Skin of body (tissue), 3 donors: ENCODE measurements at places on chromosomes 6 and 20.

- no peak for DNase-seq
Observed at GRCh38 chr6:157999168-158000051, 17.7 kb downstream of the SYNJ2 start.

GRCh38 chr6:108944707-108945680 lies 96.8 kb downstream of the ARMC2 start:
- DNase-seq, result peak; percentile 95

DNA sequence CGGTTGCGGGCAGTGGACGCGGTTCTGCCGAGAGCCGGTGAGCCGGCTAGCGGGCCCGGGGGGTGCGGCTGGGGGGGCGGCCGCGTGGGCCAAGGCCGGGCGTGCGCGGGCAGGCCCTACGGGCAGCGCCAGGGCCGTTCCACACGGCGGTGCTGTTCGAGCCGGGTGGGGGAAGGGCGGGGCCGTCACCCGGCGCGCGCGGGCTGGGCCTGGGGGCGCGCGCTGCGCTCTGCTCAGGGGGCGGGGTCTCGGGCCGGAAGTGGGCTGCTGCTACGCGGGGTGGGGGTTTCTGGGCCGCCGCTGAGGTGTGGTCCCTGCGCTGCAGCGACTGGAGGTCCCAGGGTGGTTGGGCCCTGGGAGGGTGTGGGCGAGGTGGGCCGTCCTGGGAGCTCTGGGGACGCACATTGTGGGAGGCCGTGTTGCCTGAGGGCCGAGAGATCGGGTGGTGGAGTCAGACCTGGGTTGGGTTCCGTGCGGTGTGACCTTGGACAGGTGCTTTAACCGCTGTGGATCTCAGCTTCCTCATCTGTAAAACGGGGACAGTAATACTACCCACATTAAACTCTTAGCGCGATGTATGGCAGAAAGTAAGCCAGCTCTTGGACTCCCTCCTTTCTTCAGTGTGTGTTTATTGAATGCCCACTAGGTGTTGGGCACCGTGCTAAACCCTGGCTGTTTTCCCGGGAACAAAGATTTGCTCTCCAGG lies 391 bp downstream of the MAPRE1 start:
- DNase-seq, result no peak

GRCh38 chr6:151052021-151052646 lies 186.6 kb downstream of the MTHFD1L start:
- no peak for DNase-seq

GRCh38 chr6:2971420-2972218 lies at the start of gene SERPINB6:
TSS of gene SERPINB6 (minus strand) at chr6:2971567. CDS start at chr6:2959332, 12,235 bp downstream.
- peak; percentile 31 for DNase-seq

GRCh38 chr6:89364586-89364985 lies 12.1 kb upstream of the UBE2J1 start:
- DNase-seq, result no peak

DNA sequence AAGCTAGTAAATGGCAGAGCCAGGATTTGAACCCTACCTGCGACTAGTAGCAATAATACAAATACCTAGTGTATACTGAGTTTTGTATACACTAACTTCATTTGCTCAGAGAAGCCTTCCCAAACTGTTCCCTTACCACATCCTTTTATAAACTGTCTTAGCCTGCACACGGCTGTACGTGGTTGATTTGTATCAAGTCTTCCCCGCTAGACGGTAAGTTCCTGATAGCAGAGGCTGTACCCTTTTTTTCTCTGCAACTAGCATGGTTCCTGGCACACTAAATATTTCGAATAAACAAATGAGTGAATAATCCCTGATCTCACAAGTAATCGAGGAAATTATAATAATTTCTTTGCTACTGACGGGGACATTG lies 636 bp downstream of the RTF2 start:
- DNase-seq, result no peak

- DNase-seq, result no peak
Observed at GRCh38 chr6:145080651-145081050, 654.7 kb downstream of the EPM2A start.

- DNase-seq, result peak; percentile 66
Observed at GRCh38 chr6:56637640-56638039, 5.0 kb downstream of the DST start.

DNA sequence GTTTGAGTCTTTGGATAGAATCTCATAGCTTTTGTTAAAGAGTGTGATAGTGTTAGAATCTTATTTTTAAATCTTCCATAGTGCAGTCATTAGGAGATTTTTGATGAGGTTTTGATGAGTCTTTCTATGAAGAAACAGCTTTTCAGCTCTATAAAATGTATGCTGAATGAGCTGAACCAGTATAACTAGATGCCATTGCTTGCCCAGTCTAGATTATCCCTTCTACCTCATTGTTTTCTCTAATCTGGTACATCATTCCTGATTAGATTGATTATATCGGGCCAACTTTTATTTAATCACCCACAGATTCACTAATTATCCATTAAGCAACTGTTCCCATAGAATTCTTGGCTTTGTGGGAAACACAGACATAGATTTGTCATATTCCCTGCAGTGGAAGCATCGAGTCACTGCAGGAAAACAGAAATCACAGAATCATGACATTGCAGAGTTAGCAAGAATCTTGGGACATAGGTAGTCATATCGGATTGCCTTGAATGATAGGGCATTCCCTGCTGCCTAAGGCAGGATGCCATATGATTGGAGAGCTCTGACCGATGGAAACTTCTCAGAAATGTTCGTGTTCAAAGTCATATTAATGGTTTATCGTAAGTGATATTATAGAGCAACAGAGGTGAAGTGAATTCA lies 882.7 kb upstream of the FLRT3 start:
- DNase-seq, result no peak

- DNase-seq, result no peak
Observed at GRCh38 chr20:2109425-2110210, 8.0 kb downstream of the STK35 start.

DNA sequence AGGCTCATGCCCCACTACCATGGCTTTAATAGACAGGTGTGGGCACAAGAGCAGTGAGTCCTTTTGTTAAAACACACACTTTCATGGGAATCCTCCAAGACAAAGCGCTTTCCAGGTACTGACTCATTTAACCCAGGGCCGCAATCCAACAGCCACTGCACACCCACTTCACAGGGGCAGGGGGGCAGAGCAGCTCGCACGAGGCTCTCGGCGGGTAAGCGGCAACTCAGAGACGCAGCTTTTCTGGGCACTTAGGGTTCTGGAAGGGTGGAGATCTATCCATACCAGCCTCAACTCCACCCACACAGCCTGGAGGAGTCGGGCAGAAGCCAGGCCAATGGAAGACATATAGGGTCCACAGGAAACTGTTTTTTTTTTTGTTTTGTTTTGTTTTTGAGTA lies 28.6 kb downstream of the PSMG4 start:
- no peak for DNase-seq

DNA sequence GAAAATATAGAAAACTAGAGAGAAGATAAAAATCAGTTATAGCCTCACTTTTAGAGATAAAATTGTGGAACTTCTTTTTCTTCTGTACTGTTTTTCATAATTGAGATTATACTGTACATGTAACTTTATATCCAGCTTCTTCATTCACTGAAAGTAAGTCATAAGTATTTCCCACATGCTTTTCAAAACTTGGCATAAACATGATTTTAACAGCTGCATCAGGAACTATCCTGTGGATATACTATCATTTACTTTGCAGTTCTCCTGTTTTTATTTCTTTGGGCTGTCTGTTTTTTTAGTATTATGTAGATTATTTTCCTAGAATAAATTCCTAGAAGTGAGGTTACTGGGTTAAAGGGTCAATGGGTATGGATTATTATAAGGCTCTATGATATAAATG lies 14.8 kb downstream of the DSTN start:
- DNase-seq, result no peak

- DNase-seq, result no peak
Observed at GRCh38 chr20:48166082-48166835, 381.0 kb upstream of the SULF2 start.

DNA sequence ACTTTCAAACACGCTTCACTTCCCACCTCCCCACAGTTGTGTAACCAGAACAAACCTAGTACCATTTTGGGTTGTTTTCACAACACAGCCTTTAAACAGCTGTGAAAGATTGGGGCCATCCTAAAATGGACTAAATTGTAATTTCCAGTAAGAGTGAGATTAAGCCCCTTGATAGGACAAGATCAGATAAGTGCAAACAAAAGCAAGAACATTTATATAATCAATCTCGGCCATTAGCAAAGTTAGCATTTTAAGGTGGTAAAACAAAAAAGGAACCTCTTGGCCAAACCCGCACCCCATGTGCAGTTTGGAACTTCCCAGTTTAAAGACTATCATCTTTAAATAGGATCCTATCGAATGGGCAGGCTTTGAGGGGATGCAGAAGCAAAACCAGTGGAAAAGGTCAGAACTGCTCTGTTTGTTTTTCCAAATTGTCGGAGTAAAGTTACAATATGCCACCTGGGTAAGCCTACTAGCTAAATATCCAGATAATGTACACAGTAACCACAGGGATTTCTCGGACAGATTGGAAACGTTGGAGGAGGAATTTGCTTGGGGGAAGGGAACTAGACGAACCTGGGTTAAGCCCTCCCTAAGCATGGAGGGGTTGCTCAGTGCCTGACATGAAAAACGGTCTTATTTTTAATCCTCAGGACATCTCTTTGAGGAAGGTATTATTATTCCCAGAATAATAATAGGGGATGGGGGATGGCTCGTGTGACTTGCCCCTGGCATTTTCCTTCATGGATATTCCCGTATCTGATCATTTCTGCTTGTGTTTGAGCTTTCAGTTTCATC lies 159.8 kb upstream of the SALL4 start:
- no peak for DNase-seq

- no peak for DNase-seq
Observed at GRCh38 chr6:23498013-23498412, 628.0 kb upstream of the NRSN1 start.

DNA sequence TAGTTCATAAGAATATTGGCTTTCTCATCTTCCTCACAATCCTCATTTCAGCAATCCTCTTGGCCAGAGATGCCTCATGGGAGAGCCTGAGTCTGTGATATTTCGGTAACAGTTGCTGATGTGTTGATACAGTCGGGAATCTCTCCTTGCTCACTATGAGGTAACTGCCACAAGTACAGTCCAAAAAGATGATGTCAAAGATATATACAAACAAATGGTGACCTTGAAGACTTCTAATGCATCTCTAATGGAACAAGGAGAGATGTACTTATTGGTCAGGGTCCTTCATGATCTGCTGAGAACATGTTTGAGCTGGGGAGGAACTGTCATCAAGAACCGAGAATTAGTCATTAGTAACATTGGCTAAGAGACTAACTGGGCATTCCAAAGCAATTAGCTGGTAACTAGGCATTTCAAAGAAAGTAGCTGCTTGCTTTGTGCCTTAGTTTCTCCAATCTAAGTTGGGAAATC lies 56.1 kb downstream of the FILIP1 start:
- peak; percentile 80 for DNase-seq

DNA sequence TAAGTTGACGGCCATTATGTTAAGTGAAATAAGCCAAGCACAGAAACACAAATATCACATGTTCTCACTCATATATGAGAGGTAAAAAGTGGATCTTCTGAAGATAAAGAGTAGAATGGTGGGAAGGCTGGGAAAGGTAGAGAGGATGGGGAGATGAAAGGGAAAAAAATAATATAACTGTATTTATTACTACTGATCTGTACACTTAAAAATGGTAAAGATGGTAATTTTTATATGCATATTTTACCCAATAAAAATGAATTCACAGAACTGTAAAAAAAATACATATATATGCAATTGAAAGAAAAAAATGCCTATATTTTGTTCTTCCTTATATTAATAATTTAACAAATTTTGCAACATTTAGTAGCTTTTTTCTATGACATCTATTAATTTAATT lies 694.4 kb upstream of the MARCKS start:
- DNase-seq, result no peak

DNA sequence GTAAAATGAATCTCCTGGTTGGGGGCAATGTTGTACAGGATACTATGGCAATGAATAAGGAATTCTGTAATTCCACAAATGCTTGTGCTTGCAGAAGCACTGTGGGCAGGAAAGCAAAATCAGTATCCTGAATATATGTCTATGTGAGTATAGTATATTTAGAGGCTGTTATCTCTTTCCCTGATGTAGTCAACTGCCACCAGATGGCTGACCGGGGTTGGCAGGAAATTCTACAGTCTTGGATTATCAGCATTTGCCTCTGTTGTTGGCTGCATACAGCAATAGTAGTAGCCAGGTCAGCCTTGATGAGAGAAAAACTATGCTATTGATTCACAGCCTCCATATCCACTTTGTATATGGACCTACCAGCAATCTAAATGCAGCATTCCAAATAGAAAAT lies 425.1 kb upstream of the JAG1 start:
- DNase-seq, result no peak

GRCh38 chr20:1263853-1264252 lies 2.2 kb upstream of the SNPH start:
- DNase-seq, result peak; percentile 29

DNA sequence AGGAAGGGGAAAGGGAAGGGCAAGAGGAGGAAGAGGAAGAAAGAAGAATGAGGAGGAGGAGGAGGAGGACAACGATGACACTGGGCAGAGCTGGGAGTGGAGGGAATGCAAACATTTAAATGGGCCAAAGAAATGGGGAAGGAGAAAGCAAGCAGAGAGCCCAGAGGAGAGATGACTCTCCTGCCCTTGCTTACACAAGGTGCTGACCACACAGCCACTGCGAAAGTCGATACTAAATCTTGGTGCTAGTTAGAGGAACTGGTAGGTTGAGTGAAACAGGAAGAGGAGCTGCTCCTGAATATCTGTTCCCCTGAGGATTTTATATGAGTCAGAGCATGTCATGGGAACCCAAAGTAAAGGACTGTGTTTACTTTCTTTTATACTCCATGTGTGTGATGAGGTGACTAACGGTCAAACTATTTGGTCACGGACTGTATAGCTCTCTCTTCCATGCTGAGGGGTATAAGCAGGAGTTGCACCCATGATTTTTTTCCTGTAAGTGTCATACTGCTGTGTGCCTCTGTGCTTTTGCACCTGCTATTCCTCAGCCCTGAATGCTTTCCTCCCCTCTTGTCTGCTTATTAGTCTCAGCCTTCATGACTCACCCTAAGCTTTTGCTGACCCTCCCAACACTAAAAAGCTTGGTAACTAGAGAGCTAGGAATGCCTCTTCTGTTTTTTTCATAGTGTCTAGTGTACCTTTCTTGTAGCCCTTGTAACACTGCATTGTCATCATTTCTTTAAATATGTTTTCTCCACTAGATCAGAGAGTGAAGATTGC lies 9.5 kb upstream of the PAQR8 start:
- no peak for DNase-seq

- no peak for DNase-seq
Observed at GRCh38 chr20:7358670-7359069, 581.6 kb downstream of the HAO1 start.

DNA sequence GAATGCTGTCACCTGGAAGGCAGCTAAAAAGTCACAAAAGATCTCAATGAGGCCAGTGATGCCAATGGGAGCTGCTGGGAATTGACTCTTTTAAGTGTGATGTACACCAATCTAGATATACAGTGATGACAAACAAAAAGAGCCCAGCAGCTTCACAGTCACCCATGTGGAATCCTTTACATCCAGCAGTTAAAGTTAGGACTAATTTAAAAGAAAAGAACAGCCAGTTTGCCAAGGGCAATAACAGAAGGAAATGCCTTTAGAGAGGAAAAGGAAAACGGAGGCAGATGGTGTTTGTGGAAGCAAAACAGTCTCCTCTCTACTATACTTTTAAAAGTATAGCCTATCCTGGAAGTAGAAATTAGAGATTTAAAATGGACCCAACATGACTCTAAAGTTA lies 873.5 kb downstream of the EPHA7 start:
- DNase-seq, result no peak

GRCh38 chr6:159829526-159829925 lies 29.4 kb downstream of the PNLDC1 start:
- peak; percentile 23 for DNase-seq
